ENCODE measurements at places on chromosomes 5 and 9.
A peak's percentile ranks its signal among the peaks of the same experiment; 100 is the strongest.

- DNase-seq, result no peak
Observed at GRCh38 chr5:135190416-135191083, 156.5 kb upstream of the PITX1 start.

GRCh38 chr9:32955655-32956478, 45.6 kb downstream of the APTX start:
- no peak for DNase-seq

DNA sequence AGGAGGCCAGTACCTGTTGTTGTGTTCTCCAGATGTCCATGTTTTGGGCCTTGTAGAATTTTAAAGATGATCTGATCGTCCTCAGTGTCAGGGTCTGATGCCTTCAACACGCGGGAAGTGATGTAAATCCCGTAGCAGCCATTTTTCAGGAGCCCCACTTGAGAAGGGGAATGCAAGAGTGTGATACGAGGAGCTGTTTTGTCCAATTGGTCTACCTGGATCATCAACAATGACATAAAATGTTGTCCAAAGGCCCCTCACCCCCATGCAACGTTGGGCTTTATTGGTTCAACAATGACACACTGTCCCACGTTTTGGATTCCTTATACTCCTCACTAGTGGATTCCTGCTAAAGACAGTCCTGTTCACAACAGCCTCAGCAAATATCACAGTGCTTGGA, 48.1 kb upstream of the CER1 start:
- DNase-seq, result no peak

GRCh38 chr5:133685402-133686018, 73.2 kb upstream of the FSTL4 start:
- no peak for DNase-seq

GRCh38 chr5:125446986-125447385, 700.5 kb upstream of the ZNF608 start:
- DNase-seq, result no peak

DNA sequence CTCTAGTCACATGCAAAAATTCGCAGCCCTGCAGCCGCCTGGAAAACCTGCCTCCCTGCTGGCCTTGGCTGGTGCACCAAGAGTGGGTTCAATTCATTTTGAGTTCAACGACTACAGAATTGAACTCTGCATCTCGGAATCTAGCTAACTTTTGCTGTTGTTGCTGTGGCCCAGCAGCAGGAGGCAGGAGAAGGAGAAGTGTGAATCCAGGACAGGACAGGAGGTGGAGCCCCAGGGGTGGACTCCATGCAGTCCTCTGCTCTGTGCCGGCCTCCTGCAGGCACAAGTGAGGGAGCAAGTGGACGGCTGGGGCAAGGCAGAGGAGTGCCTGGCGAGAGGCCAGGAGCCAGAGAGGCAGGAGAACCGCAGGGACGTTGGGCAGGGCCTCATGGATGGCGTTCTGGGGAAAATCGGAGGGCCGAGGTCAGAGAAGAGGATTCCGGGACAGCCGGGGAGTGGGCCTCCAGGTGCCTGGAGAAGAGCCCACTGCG, 214.2 kb downstream of the FANCC start:
- no peak for DNase-seq

DNA sequence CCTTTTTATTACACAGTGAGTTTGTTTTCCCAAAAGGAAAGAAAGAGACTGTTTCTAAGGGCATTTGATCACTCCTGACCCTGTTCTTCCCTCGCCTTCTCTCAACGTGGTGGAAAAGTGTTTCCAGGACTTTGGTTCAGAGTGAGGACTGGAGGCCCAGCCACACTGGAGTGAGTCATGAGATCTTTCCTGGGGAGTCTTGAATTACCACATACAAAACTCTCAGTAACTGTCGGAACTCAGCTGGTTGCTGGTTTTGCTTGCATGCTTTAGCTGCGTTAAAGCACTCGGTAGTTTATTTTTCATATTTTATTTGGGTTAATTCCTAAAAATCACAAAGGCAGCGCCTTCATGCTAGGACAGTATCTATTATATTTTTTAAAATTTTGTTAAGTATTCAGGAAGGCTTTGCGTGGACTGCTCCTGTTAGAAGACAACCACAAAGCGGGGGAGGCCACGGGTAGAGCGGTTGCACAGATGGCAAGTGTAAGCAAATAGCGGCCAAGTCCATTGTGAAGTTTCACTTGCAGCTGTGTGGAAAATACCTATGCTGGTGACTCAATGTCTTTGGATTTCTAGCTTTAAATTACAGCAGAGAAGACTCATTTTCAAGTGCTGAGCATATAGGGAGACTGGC, 77.7 kb downstream of the ARSB start:
- no peak for DNase-seq

GRCh38 chr9:79233542-79233941, 338.2 kb upstream of the TLE4 start:
- DNase-seq, result no peak

- no peak for DNase-seq
Observed at GRCh38 chr5:98510143-98510985, 263.1 kb upstream of the RGMB start.

GRCh38 chr5:147751156-147751830, 31.2 kb downstream of the JAKMIP2 start:
- DNase-seq, result no peak

- peak; percentile 41 for DNase-seq
Observed at GRCh38 chr9:1100945-1101344, 50.8 kb downstream of the DMRT2 start.

GRCh38 chr5:154608531-154609011, 130.5 kb upstream of the HAND1 start:
- DNase-seq, result no peak

DNA sequence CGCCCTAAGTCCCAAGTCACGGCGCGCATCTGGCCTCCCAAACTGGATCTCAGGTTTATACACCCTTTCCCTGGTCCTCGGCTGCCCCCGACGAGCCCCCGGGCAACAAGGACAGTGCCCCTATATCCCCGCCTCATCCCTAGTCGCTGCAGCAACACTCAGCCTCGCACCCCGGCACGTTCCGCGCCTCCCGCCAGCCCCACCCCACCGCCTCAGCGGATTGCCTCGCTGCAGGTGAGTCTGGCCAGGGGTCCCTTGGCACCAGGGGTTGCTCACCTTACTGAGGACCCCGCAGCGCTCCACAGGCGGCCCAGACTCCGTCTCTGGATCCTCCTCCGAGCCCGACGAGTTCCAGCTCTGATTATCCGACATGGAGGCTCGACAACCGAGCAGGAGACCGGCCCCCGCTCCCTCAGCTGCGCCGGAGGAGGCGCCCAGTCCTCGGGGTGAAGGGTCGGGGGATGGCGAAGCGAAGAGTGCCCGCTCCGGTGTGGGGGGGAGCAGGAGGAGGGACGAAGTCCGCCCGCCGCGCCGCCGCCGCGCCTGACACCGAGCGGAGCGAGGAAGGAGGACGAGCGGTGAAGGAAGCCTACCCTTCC, 494 bp downstream of the CERT1 start:
- DNase-seq, result peak; percentile 22

- DNase-seq, result no peak
Observed at GRCh38 chr9:115126404-115126803, 8.4 kb upstream of the TNC start.

- no peak for DNase-seq
Observed at GRCh38 chr5:135831851-135832555, 2.5 kb upstream of the SLC25A48 start.

DNA sequence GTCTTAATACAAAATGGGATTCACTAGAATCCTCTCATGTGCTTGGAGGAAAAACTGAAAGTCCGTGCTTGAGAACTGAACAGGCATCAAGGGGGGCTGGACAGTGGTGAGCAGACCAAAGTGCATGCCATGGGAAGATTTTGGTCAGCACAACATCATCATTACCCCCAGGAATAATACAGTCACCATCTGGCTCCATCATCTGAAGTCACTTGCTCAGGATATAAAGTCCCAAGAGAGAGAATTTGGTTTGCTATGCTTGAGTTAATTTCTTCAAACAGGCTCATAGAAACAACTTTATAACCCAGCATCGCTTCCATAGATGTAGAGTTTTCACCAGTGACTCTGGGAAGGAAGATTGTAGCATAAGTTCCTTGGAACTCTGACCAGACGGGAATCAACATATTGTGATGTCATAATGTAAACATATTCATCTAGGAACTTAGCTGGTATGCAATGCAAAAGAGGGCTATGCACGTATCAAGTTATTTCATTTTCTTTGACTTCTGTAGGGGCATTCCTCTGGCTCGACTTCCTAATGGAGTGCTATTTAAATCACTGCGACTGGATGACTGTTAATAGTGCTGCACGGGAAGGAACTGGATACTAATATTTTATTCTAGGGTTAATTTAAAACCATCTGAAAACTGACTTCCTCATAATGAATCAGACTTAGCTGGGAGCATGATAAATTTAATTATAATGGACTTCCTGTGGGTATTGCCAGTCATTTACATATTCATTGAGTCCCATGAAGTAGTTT, 145.2 kb downstream of the MTRR start:
- no peak for DNase-seq

GRCh38 chr5:4909086-4909485, 231.0 kb upstream of the ADAMTS16 start:
- DNase-seq, result no peak

- no peak for DNase-seq
Observed at GRCh38 chr5:19314840-19315239, 673.2 kb downstream of the CDH18 start.

GRCh38 chr9:4068449-4068848, 231.4 kb downstream of the GLIS3 start:
- DNase-seq, result no peak

DNA sequence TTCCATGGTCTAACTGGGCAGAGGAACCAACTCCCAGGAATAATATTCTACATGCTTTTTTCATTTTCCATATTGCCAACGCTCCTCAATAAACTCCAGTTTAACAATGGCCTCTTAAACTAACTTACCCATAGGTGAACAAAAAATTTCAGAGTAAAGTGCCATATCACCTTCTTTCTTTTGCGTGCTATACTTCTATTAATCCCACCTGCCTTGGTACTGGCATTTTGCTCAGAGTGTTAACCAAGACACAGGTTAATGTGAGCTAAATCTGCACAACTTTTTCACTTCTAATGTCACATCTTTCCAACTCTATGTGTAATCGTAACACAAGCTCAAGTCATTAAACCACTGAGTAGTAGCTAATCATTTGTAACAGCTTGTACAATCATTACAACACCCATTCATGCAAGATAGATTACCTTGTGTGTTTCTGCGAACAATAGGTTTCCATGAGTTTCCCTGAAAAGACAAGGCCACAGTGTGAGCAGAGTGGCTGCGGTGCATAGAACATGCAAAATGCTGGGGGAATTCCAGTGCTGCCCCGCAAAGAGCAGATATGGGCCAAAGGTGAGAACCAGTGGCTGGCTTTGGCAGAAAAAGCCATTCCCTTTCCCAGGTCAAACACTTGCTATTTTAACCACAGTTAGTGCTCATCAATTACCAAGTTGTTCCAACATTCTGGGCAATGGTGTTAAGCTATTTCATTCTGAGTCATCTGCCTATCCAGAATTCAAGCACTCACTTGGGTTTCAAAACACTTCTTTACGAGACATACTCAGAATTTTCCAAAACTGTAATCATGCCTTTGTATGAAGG, 42.8 kb downstream of the TIMD4 start:
- no peak for DNase-seq

GRCh38 chr9:94703488-94704140, 22.9 kb upstream of the AOPEP start:
- DNase-seq, result no peak

- DNase-seq, result no peak
Observed at GRCh38 chr9:106700676-106701075, 162.3 kb upstream of the ZNF462 start.

- no peak for DNase-seq
Observed at GRCh38 chr9:124854822-124855221, 1.6 kb downstream of the WDR38 start.

DNA sequence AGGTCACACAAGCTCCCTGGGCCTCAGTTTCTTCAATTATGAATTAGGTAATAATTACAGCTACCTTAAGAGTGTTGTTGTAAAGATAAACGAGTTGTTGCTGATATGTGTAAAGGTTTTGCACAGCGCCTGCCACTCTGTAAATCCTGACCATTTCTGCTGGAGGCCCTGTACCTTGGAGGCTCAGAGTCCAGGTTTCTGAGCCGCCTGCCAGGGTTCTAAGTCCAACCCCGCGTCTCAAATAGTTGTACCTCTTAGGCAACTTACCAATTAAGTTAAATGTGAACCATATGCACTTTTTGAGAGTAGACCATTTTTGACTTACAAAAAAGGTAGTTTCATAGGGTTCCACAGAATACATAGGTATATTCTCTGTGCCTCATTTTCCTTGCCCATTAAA, 156.8 kb upstream of the KLF9 start:
- no peak for DNase-seq

- no peak for DNase-seq
Observed at GRCh38 chr5:151202381-151203139, 21.3 kb downstream of the CCDC69 start.

DNA sequence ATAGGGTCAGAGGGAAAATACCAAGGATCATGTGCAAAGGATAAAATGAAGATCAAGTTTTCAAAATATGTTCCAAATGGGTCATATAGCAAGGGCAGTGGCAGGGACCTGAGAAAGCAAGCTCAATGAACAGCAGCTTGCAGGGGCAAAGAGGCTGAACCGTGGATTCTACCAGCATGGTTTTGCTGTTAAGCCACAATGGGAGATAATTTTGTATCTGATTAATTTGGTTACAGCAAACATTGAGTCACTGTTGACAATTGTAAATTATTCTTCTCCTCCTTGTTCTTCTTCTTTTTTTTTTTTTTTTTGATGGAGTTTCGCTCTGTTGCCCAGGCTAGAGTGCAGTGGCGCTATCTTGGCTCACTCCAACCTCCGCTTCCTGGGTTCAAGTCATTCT, 18.4 kb upstream of the ERAP2 start:
- no peak for DNase-seq

- no peak for DNase-seq
Observed at GRCh38 chr5:142125963-142126362, 17.4 kb downstream of the NDFIP1 start.

DNA sequence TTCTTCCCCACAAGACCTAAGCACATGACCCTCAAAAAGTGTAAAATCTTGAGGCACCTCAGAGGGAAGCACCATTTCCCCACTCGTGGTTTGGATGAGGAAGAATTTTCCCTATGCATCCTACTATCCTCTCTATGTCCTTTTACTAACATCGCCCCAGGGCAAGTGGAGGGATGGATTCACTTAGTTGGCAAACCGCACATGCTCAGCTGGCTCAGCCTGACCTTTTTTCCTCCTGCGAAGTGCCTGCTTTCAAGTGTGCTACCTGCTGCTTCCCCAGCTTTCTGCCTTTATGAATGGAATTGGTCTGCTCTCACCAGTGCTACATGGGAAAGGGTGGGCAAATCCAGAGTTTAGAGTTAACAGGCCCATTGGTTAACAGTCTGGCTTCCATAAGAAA, 56.6 kb upstream of the IFNK start:
- DNase-seq, result no peak

GRCh38 chr5:118593003-118593328, 395.4 kb downstream of the DTWD2 start:
- no peak for DNase-seq

GRCh38 chr9:95004411-95005277, 278.1 kb downstream of the AOPEP start:
- DNase-seq, result peak; percentile 42
